ENCODE measurements at places on chromosomes 4 and X. TPM values are rescaled to one million over a fixed set of nuclear protein-coding genes. Genes with fewer than 3 reads are reported as not detected.

YIPF6 gene
- polyA plus RNA-seq = 16.2 TPM

PHEX gene
- polyA plus RNA-seq = 0.24 TPM

HPSE gene
- polyA plus RNA-seq = 2.0 TPM

NPNT gene
- 17.9 TPM for polyA plus RNA-seq

SHROOM3 gene
- 3.9 TPM for polyA plus RNA-seq

SMIM10L2A gene
- polyA plus RNA-seq = 15.0 TPM

TGIF2LX gene
- polyA plus RNA-seq = 20.7 TPM

Measured in testis (tissue), 5 donors.